ENCODE measurements at places on chromosomes 4 and X.

DNA sequence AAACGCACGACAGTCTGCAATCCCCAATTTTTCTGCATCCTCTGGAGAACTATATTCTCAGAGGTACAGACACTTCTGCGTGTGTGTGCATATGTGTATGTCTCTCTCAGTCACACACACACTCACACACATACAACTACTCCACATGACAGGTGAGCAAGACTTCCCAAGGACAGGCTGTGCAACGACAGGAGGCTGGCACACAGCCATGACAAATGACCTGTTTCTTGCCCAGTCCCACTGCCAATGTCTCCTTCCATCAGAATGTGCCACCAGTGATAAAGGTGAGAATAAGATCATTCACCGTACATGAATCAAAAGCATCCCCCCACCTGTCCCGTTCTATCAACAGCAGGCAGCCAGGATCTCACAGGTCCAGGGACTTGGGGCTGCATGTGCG lies 52.4 kb downstream of the PPP2R2C start:
- no peak for DNase-seq

GRCh38 chrX:41722816-41723618 lies 964 bp upstream of the GPR82 start:
- DNase-seq, result no peak

DNA sequence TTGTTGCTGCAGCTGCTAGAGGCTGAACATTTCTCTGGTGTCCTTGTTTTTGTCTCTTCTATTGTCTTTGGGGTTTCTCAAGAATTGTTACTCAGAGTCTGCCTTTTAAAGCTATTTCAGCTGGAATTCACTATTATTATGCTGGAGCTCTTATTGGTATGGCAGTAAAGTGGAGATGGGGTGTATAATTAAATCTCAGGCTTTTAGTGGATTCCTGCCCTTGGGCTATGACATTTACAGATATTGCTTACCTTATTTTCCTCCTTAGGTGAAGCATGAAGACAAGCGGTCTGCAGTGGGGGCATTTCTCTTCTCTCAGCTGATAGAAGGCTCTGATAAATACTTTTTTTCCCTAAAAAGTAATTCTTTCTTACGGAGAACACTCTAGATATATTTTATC lies 1656.6 kb upstream of the IGFBP7 start:
- no peak for DNase-seq

- DNase-seq, result peak; percentile 63
Observed at GRCh38 chr4:120156120-120156718, 89.6 kb upstream of the MAD2L1 start.

DNA sequence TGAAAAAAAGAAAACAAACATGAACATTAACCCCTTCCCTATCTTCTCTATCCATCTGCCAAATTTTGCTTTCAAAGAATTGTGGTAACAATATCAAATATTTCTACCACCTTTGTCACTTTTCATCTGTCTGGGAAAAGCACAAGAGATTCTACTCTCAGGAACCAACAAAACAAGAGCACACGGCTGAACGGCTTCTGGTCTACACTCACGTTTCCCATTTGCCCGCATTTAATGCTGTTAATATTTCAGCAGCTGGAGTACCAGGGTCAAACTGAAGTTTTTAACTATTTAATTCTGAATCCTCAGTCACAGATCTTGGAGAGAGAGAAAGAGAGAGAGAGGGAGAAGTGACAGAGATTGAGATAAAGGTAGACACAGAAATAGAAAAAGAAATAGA lies 91.4 kb downstream of the UNC5C start:
- no peak for DNase-seq

DNA sequence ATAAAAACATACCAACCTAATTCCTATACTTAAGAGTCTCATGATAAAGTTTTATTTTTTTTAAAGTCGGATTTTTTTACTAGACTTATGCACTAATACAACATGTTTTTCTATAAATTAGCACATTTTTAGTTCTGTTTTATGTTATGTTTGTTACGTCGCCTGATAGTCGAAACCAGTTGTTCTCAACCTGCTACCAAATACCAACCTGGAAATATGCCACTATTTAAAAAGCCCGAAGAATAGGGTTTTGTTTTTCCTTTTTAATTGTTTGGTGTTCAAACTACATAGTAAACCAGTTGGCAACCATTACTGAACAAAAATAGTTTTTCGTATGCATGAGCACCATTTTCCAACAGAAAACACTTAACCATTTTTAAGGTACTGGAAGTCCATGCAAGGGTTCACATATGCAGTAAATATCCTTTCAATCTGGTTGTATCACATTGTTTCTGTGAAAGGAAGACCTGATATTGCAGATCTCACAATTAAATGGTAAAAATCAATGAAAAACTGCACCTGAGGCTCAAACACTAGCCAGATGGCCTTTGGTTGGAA lies 1.4 kb downstream of the WDFY3 start:
- DNase-seq, result no peak

DNA sequence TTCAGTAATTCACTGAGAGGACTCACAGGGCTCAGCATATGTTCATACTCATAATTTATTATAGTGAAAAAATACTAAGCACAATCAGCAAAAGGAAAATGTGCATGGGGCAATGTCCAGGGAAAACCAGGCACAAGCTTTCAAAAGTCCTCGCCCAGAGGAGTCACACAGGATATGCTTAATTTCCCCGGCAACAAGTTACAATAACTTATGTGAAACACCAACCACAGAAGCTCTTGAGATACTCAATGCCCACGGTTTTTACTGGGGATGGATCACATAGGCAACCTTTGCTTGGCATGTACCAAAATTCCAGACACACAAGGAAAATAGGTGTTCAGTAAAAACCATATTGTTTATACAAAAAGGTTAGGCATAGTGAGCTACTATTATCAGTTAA lies 38.5 kb upstream of the STPG2 start:
- DNase-seq, result peak; percentile 34

GRCh38 chrX:104565791-104566680 lies at the start of gene IL1RAPL2:
TSS of gene IL1RAPL2 (plus strand) at chrX:104566199.
- peak; percentile 34 for DNase-seq

DNA sequence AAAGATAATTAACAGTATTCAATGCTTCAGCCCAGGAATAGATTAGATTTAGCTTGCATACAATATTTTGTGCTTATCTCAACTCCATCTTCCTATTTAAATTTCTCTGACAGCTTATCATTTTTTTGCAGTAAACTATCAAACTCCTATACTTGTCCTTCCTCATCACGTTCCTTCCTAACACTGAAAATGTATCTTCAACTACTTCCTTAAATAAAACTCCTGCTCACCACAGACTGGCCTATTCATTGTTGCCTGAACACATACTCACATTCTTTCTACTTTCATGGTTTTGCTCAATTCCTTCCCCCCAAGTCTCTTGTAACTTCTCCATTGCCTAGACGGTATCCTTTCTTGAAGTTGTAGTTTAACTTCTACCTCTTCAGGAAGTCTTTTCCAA lies 28.5 kb upstream of the PTPN13 start:
- no peak for DNase-seq

GRCh38 chr4:165542476-165542875 lies 163.7 kb downstream of the CPE start:
- no peak for DNase-seq

DNA sequence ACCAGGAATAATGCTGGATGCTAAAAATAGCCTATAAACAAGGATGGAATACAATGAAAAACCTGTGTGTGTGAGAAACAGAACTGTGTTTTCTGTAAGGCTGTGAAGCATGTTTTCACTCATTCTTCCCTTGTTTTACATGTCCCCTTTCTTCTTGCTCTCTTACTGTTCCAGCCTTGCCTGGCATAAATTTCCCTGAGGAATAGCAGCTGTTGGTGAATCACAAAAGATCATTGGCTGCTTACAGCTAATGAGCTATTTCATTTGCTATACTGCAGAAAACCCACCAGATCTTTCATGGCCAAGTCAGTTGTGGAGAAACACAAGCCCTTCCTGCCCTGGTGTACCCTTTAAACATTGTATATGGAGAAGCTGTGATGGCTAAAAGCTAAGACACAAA lies 91.1 kb downstream of the LDB2 start:
- DNase-seq, result no peak

DNA sequence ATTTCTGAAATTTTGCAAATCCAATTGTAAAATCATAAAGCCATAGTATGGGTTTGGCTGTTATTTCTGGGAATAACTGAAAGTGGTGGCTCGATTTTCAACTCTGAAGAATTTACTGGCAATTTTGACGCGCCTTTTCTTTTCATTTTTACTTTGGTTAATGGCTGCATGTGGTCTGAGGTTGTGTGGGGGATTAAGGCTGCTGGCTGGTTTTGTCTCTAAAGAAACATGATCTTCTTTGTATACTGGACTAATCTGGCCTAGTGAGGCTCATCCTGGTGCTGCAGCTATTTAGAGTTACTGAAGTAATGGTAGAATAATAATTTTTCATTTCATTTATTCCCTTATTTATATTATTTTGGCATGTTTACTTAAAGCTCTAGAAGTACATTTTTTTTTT lies 164.0 kb downstream of the RNF150 start:
- no peak for DNase-seq

- DNase-seq, result no peak
Observed at GRCh38 chrX:12439416-12439815, 301.1 kb downstream of the FRMPD4 start.

DNA sequence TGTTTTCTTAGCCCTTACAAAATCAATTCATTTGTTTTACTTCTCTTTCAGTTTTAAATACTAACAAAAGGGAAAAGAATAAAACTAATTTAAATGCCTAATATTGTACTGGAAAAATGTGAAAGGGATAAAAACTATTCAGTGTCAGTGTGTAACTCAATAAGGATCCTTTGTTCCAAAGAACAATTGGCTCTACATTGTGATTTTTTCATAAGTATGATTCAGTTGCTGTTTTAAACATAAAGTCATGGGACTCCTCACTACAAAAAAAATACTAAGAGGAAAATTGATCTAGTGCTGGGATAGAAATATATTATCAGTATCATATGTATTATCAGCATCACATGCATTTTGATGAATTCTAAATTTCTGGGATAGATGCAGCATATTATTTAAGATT lies 199.4 kb upstream of the TRAM1L1 start:
- no peak for DNase-seq

- DNase-seq, result no peak
Observed at GRCh38 chr4:109053257-109053656, 249.2 kb downstream of the COL25A1 start.

- peak; percentile 51 for DNase-seq
Observed at GRCh38 chr4:67549123-67549522, 3.8 kb upstream of the CENPC start.

GRCh38 chr4:113513382-113513781 lies 248.2 kb downstream of the CAMK2D start:
- DNase-seq, result no peak

- peak; percentile 0 for DNase-seq
Observed at GRCh38 chrX:51215266-51215665, 117.4 kb upstream of the NUDT10 start.

DNA sequence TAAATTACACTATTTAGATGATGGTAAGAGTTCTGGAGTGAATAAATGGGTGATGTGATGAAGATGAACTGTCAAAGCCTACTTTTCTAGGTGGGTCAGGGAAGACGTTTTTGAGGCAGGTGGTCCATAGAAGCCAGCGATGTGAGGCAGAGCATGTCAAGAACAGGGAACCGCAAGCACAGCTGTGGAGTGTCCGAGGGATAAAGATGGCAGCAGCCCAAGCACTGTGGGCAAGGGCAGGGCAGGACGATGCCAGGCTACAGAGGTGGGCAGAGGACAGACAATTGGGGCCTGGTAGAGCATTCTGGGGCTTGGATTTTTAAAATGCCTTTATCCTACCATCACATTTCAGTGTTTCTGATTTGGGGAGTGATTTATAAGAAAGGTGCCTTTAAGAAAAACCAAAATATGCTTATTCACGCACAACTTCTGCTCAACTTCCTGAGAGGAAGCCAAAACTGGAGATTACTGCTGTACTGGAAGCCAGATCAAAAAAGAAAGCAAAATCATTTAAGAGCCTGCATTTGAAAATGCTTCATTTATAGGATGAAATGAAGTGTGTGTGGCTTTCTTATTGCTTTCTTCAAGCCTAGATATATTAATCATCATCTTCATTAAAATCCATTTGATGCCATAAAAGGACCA lies 119.0 kb upstream of the WDR17 start:
- DNase-seq, result no peak

DNA sequence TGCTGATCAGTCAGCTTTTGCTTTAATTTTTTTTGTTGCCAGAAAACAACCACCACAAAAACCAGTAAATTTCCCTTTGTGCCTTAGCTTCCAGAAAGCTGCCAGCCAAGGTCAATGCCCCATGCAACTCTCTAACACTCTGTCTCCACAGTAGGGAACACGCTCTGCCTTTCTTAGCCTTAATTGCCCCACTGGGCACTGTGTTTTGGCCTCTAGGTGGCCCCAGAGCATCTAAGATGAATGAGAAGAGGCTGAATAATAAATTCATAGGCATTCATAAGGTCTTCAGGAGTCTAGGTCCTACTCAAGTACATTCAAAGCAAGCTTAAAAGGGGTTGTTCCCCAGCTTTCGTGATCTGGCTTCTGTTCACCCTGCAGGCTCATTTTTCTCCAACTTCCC lies 57.7 kb upstream of the PASD1 start:
- peak; percentile 16 for DNase-seq

GRCh38 chrX:109709129-109709631 lies 23.9 kb downstream of the ACSL4 start:
- peak; percentile 57 for DNase-seq

DNA sequence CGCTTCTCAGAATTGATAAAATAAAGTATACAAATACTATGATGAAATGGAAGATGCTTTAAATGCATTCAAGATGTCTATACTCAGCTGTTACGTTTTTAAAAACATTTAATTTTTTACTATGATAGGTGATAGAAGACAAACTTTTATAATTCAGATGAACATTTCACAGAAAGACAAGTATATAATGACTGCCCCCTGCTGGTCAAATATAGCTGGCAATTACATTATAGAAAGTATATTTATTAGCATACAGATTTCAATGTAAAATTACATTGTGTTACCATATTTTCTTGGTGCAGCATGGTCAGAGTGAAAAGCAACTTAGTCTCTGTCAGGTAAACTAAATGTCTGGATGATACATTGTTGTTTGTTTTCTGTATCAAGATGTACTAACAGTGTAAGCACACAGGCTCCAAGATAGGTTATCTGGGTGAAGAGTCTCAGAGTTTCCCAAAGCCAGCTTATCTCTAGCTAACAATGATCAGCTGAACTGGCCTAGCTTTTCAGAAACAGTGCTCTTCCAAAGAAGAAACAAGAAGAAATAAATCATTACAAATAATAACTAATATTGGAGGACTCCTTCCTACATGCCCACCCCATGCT lies 54.1 kb downstream of the SRPX start:
- DNase-seq, result peak; percentile 58

All from ELR (cell line).